Ascending aorta (tissue), 2 donors: ENCODE measurements at places on chromosomes 13 and 19. TPM values are rescaled to one million over a fixed set of nuclear protein-coding genes. Genes with fewer than 3 reads are reported as not detected.

DNA sequence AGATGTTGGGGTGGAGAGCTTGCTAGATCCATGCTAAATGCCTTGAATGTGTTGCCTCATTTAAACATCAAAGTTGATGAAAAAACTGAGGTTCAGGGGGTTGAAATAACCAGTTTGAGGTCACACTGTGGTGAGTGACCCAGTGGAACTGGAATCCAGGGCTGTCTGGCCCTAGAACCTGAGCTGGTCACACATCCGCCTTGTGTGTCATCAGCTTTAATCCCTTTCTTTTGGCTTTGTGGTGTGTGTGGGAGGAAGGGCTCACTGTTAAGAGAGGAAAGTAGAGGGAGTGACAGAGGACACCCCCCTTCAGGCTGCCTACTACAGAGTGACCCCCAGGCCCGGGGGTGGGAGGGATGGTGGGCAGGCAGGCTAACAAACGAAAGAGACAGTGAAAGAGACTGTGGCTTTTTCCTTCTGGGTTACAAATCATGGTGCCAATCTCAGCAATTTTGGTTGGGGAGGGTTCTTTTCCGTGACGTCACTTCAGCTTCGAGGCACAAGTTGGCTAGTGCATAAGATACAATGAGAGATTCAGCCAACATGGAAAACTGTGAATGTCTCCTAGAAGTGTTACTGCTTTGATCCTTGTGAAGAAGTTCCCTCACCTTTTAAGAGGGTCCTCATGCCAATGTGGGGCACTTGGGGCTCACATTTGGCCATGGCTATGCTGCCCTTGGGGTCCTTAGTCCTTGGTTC, 164.9 kb downstream of the DLEU7 start:
- no peak for DNase-seq

THSD1 gene
- 27.4 TPM for total RNA-seq

PGLYRP1 gene
- total RNA-seq: not detected

- DNase-seq: no peak
Observed at GRCh38 chr13:109795011-109795410, 8.6 kb upstream of the IRS2 start.

PALM gene
- total RNA-seq: 107 TPM
